NCI-H510A (cell line): ENCODE measurements at places on chromosomes 5 and 9.

DNA sequence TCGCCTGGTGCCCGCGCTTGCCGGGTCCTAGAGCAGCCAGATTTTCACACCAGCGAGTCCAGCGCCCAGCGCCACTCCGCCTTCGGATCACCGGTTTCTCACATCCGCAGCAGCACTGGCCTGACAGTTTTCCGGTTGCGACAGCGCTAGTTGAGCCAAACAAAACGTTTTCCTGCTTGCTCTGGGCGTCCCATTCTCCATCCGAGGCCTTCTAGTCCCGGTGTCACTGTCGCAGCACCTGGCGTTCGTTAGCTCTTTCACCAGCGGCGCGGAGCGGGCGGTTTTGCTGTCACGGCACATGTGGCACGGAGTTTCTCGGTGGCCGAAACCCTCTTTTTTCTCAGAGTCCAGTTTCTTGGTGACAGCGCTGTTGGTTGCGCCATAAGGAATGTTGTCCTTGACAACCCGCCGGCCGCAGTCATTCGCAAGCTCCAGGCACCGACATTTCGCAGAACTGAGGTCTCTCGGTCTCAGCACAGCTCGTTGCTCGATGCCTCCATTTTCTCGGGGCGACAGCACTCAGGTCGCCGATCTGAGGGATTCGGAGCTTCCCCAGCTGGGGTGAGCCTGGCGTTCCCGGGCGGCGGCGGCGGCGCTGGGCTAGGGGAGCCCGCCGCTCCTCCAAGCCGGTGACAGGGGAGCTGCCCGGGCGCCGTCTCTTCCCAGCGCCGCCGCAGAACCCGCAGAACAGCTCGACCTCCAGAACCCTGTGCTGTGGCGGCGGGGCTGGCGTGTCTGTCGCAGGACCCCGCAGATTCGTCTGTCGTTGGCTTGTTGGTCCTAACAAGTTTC lies 47.8 kb downstream of the ANXA2R start:
- DNase-seq = peak; percentile 27

GRCh38 chr5:176697934-176698538 lies 50.8 kb downstream of the TSPAN17 start:
- DNase-seq = peak; percentile 75

GRCh38 chr9:27717991-27718390 lies 144.7 kb upstream of the C9orf72 start:
- no peak for DNase-seq

- no peak for DNase-seq
These were observed 378.9 kb downstream of the KCTD16 start for GRCh38 chr5:144549580-144549979.

DNA sequence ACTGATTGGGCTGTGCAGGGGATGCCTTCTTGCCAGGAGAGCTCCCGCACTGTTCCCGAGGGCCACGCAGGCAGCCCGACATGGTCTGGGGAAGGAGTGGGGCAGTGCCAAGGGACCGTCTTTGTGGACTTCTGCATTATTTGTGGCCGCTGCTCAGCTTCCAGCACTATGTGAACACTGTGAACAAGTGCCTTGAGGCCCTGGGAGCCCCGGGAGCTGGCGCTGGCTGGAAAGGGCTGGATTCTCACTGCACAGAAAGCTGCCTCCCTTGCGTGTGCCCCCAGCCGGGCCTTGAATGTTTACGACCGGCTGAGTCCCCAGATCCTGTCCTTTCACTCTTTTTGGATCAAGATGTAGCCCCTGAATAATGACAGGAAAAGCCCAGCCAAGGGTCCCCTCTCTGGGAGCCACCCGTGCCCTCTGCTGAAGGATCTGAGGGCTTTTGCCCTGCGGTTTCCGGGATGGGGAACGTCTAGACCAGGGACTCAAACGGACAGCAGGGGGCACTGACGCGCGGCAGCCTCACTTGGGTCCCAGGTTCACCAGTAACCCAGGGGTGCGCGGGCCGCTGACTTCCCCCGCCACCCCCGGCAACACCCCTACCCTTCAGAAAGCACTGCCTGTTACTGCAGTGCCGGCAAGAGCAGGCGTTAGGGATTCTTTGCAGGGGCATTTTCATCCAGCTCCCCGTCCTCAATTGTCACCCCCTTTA lies 98.9 kb upstream of the FCN2 start:
- no peak for DNase-seq

- no peak for DNase-seq
These were observed at the start of gene HTR4 for GRCh38 chr5:148653836-148654781. Gene HTR4 (minus strand): TSS chr5:148654527. CDS start chr5:148637014, 17,513 bp downstream.

DNA sequence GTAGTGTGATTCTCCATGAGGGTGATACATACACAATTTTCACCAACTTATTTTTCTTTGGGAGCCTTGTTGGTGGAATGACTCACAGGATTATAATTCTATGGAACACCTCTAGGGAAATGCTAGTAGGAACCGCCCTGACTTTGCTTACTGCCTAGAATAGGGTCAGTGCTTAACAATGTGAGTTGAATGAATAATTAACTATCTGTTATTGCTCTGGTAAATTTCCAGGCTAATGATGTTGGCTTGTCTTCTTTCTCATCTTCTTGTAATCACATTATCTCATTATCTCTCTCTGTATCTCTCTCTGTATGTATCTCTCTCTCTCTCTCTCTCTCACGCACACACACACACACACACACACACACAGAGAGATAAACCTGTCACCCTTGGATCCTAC lies 291.1 kb downstream of the TRIM32 start:
- no peak for DNase-seq
